AG08396 (cell line): ENCODE measurements at places on chromosomes 4 and X.

DNA sequence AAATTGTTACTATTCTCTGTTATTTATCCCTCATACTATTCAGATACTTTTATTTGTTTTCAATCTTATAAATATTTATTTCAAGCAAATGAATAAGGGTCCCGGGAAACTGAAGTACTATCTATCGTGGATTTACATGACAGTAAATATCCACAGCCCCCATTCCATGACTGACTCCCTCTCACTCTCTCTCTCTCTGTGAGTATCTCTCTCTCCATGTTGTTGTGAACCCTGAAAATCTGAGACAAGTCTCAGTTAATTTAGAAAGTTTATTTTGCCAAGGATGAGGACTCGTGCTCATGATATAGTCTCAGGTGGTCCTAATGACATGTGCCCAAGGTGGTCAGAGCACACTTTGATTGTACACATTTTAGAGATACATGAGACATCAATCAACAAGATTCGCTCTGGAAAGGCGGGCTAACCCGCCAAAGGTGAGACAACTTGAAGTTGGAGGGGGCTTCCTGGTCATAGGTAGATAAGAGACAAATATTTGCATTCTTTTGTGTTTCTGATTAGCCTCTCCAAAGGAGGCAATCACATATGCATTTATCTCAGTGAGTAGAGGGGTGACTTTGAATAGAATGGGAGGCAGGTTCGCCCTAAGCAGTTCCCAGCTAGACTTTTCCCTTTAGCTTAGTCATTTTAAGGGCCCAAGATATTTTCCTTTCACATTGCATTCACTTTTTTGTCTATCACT is 986.4 kb downstream of the NLGN4X start:
- DNase-seq: no peak

- DNase-seq: peak; percentile 0
These were observed 123.5 kb upstream of the WDR1 start for GRCh38 chr4:10239982-10240654.

- no peak for DNase-seq
These were observed 45.4 kb downstream of the TIGD4 start for GRCh38 chr4:152734015-152734698.

GRCh38 chr4:102449751-102450352 is 51.3 kb upstream of the NFKB1 start:
- DNase-seq: peak; percentile 25

DNA sequence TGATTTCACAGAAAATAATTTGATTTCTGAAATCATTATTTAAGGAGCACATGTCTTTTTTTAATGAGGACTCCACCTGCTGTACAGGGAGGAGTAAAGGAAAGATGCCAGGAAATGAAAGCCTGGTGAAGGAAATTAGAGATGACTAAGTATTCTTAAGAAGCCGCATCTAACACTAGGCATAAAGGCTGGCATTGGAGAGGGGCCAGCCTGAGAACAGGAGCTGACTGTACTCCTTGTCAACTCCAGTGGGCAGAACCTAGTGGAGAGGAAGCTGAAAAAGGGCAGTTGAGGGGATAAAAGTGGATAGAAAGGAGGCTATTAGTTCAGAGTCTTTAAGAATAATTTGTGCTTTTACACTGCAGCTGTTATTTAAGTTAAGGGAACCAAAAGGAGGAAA is 393.0 kb downstream of the PPP1R2C start:
- no peak for DNase-seq

DNA sequence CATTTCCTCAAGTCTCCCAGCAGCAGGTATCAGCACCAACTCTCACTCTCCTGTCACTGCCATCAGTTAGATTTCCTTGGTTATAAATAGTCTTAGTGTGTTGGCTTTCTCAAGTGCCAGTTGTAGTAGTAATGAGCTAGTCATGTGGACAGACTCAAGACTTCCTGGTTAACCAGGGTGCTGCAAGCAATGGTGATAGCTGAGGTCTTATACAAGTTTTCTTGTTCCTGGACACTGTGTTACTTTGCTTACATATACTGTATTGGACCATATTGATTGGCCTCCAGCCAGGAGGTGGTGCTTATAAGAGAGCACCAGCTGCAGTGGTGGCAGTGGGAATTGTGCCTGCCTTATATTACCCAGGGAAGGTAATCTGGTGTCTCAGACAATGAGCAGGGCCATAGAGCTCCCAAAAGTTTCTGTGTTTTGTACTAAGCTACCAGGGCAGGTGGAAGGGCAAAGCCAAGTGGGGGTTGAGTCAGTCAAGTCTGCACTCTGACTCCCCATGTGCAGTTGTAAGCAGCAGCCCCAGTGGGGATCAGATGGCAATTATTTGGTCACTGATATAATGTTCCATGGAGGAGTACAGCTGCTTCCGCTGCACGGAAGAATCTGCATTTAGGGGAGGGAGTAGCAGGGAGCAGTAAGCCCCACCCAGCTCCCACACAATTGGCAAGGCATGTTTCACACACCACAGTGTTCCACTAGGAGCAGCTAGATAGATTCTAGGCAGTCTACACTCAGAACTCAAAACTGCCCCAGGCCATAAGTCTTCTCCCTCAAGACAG is 24.1 kb upstream of the ZDHHC15 start:
- no peak for DNase-seq

DNA sequence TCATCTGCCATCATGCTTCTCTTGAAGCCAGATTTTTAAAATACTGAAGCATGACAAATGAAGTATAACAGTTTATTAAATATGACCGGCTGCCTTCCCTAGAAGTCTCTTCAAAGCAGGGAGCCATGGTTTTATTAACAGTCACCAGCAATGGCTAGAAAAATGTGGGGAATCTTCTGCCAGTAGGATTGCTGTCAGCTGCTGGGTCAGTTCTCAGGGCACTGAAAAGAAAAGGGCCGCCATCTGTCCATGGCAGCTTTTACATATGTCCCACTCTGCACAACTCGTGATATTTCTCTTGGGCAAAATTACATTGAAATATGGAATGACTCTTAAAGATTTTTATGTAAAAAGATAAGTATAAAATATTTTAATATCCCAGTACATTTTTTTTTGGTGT is 2.8 kb downstream of the CCNG2 start:
- no peak for DNase-seq

DNA sequence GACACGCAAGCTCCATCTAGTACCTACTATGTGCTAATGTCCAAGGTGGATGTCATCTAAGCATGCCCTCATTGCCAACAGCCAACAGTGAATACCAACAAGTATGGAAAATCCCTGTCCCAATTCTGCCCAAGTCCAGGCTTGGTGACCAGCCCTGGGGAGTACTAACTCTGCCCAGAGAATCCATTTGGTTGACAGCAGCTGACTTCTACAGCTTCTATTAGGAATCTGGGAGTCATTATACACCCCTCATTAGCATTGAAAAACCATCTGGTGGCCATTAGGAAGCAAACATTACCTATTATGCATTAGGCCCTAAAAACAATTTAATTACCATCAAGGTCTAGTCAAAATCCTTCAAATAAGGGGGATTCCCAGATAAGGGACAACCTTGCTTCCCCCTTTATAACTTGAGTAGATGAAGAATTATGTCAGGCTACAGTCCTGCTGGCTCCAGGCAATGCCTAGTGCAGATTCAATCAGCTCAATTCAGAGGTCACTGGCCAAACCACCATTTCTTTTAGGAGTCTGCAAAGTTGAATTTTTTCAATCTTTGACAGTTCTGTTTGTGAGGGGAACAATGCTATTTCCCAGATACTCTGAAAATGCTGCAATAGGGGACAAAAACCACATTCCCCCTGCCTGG is 228.0 kb upstream of the LDB2 start:
- no peak for DNase-seq

DNA sequence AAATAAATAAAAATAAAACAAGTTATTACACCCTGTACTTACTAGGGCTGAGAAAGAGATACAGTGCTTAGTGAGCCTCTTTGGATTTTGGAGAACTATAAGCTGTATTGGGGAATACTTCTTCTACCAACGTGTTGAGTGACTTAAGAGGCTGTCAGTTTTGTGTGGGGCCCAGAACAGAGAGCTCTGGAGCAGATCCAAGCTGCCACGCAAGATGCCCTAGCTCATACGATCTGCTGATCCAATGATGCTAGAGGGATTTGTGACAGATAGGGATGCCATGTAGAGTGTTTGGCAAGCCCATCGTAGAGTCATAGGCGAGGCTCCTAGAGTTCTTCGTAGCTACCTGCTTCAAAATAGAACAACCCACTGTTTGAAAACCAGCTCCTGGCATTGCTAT is 60.3 kb upstream of the KLF3 start:
- no peak for DNase-seq

GRCh38 chr4:1244978-1245471 is 3.9 kb downstream of the CTBP1 start:
- no peak for DNase-seq

GRCh38 chr4:75623026-75623425 is 7.3 kb downstream of the CDKL2 start:
- no peak for DNase-seq

DNA sequence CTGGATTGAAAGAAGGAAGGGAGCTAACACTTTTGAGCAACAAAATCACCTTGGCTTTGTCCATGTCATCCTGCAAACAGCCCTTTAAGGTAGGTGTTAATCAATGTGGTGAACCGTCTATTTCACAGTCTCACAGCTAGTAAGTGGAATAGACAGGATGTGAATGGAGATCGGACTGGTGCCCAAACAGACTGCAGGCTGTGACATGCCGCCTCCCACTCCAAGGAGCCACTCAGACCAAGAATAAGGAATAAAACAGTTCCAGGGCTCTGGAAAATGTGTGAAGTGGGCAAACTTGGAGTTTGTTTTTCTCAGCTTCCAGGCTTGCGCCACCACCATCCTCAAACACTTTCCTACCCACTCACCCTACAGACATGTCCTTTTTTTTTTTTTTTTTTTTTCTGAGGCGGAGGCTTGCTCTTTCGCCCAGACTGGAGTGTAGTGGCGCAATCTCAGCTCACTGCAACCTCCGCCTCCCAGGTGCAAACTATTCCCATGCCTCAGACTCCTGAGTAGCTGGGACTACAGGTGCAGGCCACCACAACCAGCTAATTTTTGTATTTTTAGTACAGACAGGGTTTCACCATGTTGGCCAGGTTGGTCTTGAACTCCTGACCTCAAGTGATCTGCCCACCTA is 57.7 kb upstream of the SEC24B start:
- no peak for DNase-seq

GRCh38 chr4:2348786-2349185 is 69.7 kb downstream of the ZFYVE28 start:
- no peak for DNase-seq

GRCh38 chrX:35351795-35352483 is 409.3 kb downstream of the FAM47B start:
- no peak for DNase-seq

DNA sequence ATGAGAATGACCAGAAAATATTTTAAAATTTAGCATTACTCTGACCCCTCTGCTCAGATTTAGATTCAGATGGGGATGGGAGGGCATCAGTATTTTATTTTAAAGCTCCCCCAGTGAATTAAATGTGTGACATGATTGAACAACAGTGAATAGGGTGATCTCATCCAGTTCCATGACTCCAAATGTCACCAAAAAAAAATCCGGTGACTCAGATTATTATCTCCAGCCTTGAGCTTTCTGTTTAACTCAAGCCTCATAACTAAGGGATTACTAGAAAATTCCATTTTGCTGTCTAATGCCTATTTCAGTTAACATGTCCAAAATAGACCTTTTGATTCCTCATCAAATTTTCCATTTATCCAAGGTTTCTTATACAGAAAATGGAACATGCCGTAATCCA is 121.8 kb upstream of the TMEM47 start:
- DNase-seq: peak; percentile 39

DNA sequence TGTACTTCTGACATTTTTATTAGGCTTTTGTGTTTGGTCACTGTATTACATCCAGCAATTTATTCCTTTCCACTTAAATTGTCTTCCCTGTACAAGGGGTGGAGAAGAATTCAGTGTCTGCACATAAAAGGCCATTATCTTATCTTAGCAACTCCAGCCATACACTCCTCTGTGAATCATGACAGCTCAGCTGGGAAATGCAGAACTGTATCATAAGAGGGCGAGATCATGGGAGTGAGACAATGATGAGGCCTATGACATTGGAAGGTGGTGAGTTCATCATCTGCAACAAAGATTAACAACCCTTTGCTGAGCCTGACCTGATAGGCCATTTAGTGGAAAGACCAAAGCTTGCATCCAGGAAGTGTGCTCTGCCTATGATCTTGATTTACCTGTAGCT is 33.3 kb downstream of the SLIT2 start:
- no peak for DNase-seq

DNA sequence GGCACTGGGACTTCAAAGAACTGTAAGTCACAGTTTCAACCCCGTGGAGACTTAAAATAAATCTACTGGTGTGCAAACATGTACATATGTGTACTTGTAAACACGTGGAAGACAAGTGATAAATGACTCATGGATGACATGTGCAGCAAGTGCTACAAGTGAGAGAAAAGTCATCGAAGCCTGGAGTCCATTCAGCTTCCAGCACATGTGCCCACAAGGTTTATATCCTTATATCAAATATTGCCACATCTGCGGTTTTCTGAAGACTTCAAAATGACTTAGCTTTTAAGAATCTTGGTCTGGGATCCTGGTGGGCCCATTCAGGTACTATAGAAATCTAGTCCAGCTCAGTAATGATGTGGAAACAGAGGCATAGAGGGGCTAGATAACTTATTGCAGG is 33.0 kb upstream of the TTC29 start:
- no peak for DNase-seq
